ENCODE measurements at places on chromosomes 2 and 18.

DNA sequence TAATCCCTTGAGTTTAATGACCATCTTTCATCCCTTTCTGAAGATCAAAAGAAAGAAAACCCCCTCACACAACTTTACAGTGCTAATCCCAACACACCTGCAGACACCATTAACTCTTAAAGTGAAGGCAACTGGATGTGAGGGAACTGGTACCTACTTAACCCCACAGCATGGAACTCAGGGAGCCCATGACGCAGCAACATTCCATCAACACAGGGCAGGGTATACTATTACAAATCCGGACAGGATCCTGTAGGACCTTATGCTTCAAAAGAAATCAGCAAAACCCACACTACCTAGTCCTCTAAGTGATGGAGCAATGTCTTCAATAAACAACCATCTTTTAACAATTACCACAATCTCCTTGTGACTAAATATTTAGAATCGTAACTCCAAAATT lies 78.6 kb downstream of the FARSB start:
- no peak for DNase-seq

DNA sequence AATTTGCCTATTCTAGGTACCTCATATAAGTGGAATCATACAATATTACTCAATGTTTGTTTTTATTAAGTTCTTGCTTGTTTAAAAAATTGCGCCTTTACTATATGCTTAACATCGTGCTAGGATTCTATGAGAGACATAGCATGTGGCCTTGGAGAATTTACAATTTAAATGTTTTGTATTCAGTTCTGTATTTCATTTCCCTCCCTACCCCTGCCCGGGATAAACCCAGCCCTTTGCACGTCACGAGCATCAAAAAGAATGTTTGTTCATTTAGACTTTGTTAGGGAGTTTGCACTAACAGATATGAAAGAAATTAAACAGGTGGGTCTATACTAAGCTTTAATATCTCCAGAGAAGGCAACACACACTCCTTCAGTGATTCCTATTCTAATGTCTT lies 75.7 kb downstream of the C18orf54 start:
- DNase-seq: no peak

GRCh38 chr2:45857867-45858520 lies 206.5 kb downstream of the PRKCE start:
- no peak for DNase-seq

- DNase-seq: no peak
Measured at GRCh38 chr2:65112633-65113032, 17.3 kb downstream of the RAB1A start.

GRCh38 chr2:54176577-54176976 lies 61.2 kb downstream of the ACYP2 start:
- no peak for DNase-seq

GRCh38 chr2:179741317-179741716 lies 120.1 kb downstream of the ZNF385B start:
- no peak for DNase-seq

DNA sequence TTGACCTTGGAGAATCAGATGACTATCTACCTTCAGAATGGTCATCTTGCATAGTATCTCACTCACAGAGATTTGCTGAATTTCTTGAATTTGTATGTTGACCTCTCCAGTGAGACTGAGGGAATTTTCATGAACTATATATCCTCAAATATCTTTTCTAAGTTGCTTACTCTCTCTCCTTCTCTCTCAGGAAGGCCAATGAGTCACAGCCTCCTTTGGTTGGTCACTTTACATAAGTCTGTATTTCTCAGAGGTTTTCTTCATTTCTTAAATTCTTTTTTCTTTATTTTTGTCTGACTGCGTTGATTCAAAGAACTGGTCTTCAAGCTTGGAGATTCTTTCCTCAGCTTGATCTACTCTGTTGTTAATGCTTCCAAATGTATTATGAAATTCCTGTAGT lies 51.7 kb downstream of the VIT start:
- no peak for DNase-seq

DNA sequence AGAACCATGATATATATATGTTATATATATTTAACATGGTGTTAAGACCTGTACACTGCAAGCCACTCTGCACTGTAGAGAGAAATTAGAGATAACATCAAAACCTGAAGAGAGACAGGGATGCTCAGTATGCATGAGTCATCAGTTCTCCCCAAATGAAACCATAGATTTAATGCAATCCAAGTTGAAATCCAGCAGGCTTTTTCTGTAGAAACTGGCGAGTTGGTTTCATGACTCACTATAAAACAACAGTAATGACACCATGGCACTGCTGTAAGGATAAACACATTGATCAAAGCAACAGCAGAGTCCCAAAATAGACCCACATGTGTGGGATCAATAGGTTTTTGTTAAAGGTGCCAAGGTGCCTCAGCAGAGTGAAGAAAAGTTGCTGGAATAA lies 65.8 kb downstream of the RTP5 start:
- no peak for DNase-seq

DNA sequence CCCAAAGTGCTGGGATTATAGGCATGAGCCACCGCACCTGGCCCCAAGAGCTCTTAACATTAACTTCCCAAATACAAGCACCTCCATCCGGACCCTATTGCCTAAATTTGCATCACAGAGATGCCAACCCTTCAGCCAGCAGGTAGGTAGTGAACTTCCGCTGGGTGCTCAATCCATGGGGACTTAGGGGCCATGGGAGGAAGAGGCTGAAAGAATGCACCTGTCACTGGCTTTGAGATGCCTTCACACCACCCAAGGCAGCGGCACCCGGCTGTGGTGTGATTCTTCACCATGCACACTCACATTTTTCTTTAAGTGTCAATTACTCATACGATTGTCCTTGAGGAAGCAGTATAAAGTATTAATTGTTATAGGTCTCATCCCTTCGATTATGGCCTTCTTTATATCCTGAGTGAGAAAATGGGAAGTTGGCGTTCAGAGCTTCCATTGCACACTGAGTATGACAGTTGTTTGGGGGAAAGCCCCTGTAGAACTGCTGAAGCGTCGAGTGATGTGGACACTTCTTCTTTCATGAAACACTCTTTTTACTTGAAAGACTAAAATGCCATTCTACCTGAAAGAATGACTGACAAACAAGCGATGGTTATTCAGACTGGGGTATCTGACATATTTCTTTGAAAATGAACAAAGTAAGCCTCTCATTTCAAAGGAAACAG lies 51.8 kb upstream of the BIN1 start:
- no peak for DNase-seq

- DNase-seq: no peak
Measured at GRCh38 chr2:132911726-132912724, 242.0 kb upstream of the LYPD1 start.

- no peak for DNase-seq
Measured at GRCh38 chr2:48207851-48208250, 301.6 kb upstream of the FBXO11 start.

- no peak for DNase-seq
Measured at GRCh38 chr2:60294901-60295635, 258.4 kb downstream of the BCL11A start.
